ENCODE measurements at places on chromosomes 5 and 9.

DNA sequence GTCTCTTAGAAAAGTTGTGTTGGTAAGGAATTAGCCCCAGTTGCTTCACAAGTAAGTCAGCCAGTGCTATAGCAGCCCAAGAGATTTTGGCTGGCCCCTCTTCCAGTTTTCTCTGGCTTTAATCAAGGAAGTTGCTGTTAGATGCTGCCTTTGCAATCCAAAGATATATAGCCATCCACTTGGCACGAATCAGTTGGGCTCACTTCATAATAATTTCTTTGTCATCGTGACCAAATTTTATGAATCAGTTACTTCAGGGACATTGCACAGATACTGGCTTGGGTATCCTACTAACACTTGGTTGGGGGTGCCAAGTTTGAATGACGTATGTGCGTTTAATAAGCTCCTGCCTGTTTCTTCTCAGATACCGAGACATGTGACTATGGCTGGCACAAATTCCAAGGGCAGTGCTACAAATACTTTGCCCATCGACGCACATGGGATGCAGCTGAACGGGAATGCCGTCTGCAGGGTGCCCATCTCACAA lies 81.5 kb downstream of the VCAN start:
- no peak for DNase-seq

DNA sequence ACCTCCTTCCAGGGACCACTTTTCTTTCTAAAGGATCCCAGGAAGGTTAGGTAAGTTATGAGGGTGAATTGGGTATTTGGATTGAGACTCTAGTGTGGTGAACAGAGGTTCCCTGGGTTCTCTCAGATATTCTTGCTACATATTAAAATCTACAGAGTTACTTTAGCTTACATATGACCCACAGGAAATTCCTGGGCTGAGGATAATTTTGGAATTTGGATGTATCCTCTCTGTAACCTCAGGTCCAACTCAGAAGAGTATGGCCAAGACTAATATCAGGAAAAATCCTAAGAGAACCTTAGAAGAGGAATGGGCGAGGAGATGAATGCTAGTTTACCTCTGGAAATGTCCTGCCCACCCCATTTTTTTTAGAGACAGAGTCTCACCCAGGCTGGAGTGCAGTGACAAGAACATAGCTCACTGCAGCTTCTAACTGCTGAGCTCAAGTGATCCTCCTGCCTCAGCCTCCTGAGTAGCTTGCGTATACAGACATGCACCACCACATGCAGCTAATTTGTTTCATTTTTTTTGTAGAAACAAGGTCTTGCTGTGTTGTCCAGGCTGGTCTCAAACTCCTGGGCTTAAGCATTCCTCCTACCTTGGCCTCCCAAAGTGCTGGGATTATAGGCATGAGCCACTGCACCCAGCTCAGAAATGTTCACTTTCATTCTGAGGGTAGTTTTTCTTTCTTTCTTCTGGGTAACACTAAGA lies 196.4 kb downstream of the ARHGEF28 start:
- no peak for DNase-seq

GRCh38 chr5:39423331-39423751 lies 1.4 kb downstream of the DAB2 start:
- no peak for DNase-seq

DNA sequence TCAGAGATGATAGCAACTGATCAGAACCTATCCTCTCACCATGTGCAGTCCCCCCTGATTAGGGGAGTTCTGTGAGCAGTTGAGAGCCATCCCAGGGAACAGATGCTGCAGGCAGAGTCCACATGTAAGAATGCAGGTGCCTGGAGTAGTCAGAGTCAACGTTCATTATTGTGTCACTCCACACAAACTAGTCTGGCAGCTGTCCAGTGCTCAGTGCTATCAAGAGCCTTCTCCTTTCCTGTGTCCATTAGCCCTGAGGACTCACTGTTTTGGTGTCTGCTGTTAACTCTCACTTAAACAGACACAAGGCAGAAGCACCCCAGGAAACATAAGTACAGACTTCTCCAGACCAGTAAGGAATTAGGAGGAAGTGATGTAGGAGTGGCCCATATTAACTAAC lies 2.5 kb downstream of the SH3TC2 start:
- DNase-seq, result no peak

DNA sequence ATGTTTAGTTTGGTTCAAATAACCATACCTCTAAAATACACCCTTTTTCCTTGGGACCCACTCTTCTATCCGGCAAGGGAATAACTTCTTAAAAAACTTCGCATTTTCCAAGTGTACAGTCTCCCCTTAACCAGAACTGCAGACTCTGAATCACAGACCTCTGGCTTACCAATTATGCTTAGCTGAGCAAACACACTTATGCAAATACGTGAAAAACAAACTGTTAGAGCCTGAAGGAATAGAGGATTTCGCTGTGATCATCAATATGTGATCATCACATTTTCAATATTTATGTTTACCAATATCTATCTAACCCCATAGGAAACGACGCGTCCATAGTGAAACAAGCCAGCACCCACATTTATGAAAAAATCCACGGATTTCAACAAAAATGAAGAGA lies 1.3 kb downstream of the LPAR1 start:
- no peak for DNase-seq

DNA sequence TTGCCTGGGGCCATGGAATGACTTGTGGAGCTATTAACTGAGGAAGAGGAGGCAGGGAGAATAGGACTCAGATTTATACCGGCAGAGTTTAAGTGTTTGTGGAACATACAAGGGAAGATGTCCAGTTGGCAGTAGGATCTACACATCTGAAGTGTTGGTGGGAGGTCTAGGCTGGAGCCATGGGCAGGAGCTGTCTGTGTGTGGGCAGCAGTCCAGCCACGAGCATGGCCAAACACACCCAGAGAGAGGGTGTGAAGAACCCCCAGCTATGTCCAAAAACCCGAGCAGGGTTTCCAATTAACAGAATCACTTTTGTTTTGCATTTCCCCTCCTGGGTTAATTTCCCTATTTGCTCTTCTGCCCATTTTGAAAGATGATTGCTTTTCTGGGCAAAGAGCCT lies 393.7 kb downstream of the CDK5RAP2 start:
- DNase-seq, result no peak

- DNase-seq, result no peak
These were observed 251.8 kb downstream of the NNT start for GRCh38 chr5:43854697-43855292.

DNA sequence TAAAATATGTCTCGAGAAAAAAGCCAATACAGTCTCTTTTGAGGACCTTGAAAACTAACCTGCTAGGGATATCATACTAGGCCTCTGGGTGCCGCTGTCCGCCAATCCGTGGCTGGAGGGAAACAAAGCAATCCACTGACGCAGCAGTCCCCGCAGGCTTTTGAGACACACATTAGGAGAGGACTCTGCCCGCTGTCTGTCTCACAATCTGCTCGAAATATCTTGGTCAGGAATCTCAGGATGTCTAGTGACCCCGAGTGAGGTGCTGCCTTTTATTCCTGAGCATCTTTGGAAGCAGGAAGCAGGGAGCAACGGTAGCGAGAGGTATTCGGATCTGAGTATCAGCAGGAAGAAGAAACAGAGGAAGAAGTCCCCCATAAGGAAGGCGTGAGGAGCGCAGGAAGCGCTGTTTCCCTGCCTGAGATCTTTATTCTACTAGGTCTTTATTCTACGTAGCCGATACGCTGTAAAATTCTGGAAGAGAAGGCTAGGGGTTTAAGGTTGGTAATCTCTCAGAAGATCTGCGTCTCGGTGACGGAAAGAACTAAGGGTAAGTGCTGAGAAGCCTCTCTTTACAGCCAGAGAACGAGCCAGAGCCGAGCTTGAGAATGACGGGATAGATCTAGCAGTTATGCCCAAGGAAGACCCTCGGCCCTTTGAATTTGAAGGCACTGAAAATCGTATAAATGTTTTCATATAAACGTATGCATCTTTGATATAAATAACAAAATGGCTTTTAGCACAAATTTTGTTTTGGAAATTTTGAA lies 4.0 kb upstream of the PCDHGA1 start:
- peak; percentile 52 for DNase-seq

GRCh38 chr5:157744051-157745011 lies 819 bp downstream of the LSM11 start:
- DNase-seq, result no peak

DNA sequence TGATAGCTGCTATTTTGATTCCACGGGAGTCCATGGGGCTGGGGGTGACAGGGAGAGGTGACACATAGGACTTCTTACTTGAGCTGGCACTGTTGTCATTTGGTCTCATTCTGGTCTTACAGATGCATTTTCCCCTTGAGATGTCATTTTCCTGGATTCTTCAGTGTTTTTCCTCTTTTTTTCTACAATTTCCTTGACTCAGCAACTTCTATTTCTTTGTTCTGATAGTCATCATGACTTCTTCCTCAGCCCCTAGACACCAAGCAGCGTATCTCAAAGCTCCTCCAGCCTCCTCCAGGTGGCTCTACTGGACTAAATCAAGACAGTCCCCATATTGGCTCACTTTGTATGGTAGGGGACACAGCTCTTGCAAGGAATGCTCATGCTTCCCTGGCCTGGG lies 16.5 kb downstream of the LVRN start:
- DNase-seq, result no peak

GRCh38 chr5:1725641-1726468 lies 73.8 kb downstream of the MRPL36 start:
- no peak for DNase-seq

- no peak for DNase-seq
These were observed 7.6 kb downstream of the SHB start for GRCh38 chr9:38061326-38061977.

DNA sequence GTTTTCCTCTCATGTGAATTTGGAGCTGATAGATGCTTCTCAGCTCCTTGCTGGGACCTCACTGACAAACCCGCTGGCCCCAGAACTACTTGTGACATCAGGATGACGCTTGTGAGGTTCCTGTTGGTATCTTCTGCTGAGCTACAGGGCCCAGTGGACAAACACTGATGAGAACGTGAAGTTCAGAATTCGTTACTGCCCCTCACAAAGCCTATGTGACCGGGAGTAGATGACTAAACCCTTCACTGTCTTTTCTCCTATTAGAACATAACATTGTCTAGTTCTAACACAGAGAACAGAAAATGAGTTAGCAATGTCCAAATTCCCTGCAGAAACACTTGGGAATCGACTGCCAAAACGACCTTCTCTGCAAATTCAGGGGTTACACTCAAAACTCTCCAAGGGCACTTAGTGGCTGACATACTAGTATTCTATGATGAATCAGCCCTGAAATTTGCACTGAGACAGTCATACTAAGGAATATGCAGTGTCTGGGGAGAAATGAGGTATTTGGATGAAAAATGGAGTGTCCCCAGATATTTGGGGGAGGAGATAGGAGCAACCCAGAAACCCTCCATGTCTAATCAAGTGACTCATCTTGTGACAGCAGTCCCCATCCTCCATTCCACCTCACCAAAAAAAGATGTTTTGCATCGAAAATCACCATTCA lies 143.2 kb upstream of the TRIM32 start:
- DNase-seq, result no peak

GRCh38 chr5:9851458-9851857 lies 221.3 kb upstream of the TAS2R1 start:
- no peak for DNase-seq

- no peak for DNase-seq
These were observed 3.7 kb downstream of the GALNT12 start for GRCh38 chr9:98811051-98811650.

- DNase-seq, result no peak
These were observed 12.6 kb downstream of the MGAT1 start for GRCh38 chr5:180790020-180790419.

DNA sequence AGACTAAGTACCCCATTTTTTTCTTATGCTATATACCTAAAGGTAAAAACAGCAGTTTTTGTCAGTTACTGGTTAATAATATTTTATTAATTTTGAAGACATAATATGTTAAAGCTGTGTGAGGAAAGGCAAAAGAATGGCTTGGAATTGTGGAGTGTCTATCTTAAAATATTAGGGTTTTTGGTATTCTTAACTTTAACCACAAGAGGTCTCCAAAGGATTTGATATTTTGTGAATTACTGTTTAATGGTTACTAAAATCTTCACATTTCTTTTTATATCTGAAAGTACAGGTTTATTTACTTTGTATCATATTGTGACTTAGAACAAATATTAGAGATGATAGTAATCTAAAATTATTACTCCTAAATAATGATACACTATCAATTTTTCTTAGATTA lies 32.0 kb upstream of the DHFR start:
- DNase-seq, result no peak

DNA sequence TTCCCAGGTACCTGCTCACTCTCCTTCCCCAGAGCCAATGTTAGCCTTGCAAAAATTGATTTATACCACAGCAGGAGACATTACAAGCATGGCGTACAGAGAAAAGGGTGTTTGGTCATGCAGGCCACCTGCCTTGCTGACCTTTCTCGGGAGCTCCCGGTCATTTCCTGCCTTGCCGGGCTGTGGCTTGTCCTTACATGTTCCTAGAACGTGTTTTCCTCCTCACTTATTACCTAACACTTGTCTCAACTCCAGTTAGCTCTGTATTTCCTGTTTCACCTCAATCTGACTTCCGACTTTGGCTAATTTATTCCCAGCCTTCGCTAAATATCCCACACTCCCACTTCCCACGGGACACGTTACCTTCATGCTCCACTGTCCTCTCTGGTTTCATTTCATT lies 282.5 kb downstream of the ICE1 start:
- DNase-seq, result no peak

GRCh38 chr9:90016272-90016671 lies 411.5 kb downstream of the GADD45G start:
- no peak for DNase-seq

DNA sequence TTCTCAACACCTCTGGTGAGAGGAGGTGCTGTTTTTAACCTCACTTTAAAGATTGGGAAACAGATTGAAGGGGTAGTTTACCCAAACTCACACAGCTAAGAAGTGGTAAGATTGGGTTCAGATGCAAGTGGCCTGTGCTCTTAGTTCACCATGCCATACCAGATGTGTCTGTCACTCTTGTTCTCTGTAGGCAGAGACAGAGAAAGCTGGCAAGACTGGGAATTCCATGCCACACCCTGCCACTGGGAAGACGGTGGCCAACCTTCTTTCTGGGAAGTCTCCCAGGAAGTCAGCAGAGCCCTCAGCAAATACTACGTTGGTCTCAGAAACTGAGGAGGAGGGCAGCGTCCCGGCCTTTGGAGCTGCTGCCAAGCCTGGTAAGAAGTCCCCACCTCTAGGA lies 11.0 kb downstream of the TCOF1 start:
- no peak for DNase-seq

DNA sequence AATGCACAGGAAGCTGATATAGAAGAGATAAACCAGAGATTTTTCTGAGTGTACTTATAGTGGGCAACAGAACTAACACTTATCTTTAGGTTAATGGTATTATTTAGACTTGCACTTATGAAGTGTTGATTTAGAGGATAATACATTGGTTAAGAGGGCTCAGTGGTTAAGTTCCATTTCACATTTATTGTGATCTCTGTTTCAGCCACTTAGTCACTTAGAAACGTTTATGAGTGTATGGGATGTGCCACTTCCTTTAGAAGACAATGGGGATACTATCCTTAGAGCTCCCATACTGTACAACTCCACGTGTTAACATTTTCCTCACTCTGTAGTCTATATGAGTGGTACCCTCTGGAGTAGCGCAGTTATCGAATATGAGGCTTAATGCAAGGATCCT lies 57.5 kb downstream of the PIP5K1B start:
- no peak for DNase-seq
